ENCODE measurements at places on chromosomes 7 and 10.

DNA sequence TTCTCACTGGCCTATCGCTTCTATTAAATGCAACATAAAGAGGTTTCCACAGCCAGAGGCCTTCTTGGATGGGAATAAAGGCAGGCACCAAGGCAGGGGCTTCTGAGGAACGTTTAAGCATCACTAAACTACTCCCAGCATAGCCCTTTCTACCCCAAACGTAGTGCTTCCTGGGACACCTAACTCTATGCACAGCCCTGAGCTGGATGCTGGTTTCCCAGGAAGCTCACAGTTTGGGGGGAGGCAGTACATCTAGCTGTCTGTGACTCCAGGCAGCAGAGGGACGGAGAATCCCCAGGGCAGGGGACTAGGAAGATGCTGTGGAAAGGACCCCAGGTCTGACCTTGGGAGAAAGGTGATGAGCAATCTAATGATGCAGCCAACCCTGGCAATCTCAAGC lies 192.8 kb upstream of the ZMIZ1 start:
- no peak for DNase-seq

DNA sequence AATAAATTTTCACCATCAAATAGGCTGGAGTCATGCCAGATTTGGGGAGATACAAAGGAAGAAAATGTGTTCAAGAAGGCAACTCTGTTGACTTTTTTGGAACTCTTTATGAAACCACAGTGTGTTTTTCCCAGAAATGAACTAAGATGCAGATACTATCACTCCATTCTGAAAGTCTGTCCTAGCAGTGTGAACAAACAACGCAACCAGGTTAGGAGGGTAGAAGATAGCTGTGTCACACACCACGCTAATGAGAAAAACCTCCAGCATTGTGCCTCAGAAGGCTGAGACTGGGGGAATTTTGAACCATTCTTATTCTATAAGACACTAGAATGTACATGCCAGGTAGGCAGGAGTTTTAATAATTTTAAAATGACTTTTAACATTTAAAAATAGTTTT lies 15.9 kb upstream of the ATP6V0A4 start:
- DNase-seq: no peak

DNA sequence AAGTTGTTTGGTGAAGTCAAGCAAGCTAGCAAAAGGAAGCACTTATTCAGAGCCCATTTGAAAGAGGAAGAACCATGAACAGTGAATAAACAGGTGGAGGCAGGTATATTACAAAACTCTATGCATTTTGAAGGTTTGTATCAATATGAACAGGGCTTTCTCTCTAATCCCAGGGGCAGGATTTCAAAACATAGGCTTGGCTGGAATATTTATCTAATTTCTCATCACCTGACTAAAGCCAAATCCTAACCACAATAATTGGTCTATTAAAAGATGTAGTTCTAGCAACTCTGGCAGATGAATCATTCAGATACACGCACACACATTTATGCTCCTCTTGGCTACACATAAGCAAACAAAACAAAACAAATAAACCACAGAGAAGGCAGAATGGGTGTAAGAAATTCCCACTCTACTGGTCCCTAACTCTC lies 554.4 kb downstream of the INHBA start:
- DNase-seq: no peak

DNA sequence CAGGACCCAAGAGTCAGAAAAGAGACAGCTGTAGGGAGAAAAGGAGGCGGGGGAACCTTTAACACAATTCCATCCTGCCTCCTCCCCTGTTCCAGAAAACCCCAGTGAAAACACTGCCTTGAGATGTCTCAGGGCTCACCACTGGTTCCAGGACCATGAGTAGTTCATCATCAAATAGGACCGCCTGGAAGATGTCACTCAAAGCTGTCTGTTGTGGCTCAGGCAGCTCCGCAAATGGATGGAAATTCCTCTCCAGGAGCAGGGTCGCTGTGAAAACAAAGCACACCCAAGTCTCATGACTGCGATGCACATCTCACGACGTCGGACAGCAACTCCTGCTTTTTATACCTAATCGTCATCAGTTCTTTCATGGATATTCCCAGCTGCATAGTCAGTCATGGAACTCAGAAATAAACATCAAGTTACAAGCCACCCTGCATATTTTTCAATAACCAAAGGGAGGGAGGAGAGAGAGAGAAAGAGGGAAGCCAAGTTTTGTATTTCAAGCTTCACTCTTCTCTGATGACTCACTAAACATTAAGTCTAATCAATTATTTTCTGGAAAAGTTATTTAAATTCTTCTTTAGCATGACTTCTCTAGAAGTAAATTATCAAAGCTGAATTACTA lies 49.2 kb downstream of the GSDME start:
- DNase-seq: no peak

DNA sequence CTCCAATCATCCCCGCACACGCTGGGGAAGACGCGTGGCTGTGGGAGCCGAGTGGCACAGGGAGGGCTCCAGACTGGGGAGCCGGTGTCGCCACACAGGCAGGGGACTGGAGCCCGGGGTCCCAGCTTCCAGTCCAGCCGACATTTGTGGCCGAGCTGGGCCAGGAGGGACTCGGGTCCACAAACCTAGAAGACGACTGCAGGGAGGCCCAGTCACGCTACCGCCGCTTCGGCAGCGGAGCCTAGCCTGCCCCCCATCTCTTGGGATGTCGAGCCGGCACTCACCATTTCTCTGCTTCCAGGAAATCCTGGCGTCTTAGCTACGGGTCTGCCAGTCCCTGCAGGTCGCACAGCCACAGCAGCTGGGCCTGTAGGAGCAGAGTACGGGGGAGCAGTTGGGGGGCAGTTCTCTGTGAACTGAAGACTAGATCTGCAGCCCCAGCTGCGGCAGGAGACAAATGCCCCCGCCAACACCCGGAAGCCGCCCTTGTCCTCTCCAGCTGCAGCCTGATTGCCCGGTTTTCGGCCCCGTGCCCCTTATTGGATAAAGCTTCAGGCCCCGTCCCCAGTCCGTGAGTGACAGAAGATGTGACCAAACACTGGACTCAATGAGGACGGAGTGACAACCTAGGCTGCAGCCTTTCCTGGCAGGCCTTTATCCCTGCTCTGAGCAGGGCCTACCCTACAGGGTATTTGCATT lies 270.7 kb downstream of the ZNF33B start:
- peak; percentile 2 for DNase-seq

DNA sequence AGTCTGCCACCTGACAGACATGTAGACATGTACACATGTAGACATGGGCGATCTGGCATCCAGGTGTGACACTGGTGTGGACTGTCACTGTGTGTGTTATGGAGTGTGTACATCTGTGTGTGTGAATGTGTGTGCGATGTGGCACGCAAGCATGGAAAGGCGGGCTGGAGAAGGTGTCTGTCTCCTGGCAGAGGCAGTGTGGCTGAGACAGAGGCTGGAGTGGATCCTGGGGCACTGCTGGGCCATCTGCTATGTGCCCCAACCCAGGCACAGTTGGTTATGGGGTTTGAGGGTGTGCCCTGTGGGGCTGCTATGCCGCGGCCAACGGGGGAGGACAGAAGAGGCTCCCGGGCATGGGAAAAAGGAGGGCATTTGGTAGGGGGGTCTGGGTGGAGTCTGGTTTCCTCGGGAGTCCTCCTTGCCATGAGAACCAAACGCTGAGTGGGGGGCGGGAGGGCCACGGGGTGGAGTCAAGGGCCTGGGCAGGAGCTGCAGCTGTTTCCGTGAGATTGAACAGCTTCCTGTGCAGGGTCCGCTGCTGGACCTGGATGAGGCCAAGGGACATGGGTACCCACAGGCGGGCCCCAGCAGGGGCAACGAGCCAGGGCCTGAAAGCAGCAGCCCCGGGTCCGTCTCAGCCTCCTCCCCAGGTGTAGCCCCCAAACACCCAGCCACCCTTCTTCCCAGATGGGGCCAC lies 1.3 kb downstream of the ELN start:
- DNase-seq: no peak

- no peak for DNase-seq
Measured at GRCh38 chr10:11424456-11425295, 186.8 kb downstream of the USP6NL start.

DNA sequence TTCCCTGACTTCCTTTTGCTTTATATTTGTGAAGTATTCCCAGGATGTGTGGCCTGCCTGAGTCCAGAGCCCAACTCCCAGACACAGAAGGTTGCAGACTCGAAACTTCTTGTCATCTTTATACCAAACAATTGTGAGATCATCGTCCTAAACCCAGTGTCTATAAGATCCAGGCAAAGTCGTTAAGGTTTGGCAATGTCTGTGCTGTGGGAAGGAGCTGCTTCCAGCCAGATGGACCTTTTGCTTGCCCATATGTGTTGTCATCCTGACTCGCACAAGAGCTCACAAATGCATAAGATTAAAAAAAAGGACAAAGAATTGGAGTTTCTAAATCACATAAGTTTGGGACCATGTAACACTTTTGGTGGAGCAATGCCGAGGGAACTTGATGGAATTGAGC lies 37.0 kb downstream of the WNT2 start:
- DNase-seq: no peak

GRCh38 chr10:80278480-80278879 lies 11.0 kb downstream of the MAT1A start:
- DNase-seq: no peak

GRCh38 chr10:6204063-6204340 lies 1.3 kb downstream of the PFKFB3 start:
- peak; percentile 77 for DNase-seq

DNA sequence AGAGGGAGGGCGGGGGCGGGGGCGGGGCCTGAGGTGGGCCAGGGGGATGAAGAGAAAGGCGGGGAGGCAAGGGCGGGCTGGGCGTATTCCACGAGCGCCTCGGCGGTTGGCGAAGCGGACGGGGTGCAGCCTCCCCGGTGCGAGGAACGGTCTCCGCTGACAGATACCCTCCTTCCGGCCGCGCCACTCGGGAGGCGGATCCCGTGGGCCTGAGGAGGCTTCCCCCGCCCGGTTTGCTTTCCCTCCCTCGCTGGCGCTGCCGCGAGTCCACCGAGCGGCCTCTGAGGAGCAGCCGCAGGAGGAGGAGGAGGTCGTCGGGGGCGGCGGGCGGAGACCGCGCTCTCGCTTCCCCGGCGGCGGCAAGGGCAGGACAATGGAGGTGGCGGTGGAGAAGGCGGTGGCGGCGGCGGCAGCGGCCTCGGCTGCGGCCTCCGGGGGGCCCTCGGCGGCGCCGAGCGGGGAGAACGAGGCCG lies at the start of gene TRIM24:
TRIM24 (plus strand) TSS at position 84 of the 473 bp plus-strand sequence; CDS start at position 374, 290 bp downstream.
- DNase-seq: peak; percentile 96

DNA sequence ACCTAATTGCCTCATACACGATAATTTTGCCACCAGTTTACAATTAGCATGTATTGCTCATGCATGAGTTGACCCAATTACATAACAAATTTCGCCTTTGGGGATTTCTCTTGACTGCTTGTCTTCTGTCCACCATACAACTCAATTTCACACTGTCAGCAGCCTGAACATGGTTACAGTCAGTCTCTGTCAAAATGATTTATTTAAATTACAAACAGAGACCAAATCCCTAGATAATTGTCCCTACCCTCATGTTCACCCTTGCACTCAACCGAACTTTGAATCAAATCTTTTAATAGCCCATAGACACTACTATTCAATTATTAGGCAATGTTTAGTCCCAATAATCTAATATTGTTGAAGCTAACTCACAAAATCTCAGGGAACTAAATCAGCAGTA lies 59.7 kb upstream of the NEBL start:
- DNase-seq: no peak

DNA sequence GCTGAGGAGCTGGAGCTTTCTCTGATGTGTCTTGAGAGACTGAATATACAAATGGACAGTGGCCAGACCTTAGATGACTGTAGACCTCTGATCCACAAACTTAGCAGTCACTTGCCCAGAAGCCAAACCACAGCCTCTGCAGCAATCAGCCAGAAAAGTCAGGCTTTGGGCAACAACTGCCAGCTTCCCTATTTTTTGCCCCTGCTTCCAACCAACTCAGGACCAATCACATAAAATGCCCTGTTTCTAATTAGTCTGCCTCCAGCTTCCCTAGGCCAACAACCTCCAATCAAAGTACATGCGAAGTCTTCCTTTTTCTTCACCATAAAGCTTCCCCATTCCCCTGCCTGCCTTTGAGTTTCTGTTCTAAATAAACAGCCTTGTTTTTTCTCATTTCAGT lies 37.8 kb upstream of the CACUL1 start:
- DNase-seq: no peak

DNA sequence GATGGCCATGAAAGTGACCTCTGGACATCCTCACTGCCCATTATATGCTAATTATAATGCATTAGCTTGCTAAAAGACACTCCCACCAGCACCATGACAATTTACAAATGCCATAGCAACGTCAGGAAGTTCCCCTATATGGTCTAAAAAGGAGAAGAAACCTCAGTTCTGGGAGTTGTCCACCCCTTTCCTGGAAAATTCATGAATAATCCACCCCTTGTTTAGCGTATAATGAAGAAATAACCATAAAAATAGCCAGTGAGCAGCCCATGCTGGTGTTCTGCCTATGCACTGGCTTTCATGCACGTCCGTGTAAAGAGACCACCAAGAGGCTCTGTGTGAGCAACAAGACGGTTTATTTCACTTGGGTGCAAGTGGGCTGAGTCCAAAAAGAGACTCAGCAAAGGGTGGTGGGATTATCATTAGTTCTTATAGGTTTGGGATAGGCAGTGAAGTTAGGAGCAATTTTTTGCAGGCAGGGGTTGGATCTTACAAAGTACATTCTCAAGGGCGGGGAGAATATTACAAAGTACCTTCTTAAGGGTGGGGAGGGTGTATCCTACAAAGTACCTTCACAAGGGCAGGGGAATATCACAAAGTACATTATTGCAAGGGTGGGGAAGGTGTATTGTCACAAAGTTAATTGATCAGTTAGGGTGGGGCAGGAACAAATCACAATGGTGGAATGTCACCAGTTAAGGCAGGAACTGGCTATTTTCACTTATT lies 45.6 kb downstream of the LBX1 start:
- no peak for DNase-seq

DNA sequence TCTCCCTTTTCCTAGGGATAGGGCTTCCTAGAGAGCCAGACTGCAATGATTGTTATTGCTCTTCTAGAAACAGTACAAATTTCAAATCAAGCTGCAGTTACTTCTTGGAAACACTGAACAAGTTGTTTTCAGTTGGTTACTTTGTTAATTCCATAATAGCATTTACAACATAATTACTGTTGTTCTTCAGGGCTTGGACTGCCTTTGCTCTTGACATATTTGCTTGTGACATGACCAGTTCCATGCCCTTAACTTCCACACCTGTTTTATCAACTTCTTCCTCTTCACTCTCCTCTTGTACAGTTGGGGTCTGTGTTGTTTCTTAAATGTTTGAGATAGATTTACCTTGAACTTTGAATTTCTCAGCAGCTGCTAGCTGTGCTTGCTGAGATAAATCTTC lies 104.4 kb downstream of the SEC23IP start:
- no peak for DNase-seq

DNA sequence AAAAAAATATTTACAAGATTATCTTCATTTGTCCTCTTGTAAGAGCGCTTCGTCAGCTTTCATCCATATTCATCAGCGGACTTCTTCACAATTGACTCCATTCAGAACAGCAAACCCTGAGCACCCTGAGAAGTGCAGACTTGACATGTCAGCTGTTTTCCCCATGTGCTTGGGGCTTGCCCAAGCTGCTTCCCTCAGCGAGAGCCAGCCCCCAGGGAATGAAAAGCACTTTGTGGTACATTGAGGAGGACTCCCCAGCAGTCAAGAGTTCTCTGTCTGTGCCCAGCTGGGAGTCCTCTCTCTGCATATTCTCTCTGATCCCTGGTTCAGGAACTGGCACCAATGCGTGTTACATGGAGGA lies 22.7 kb downstream of the HKDC1 start:
- no peak for DNase-seq
